ENCODE measurements at places on chromosomes 2 and 18. TPM values are rescaled to one million over a fixed set of nuclear protein-coding genes. Genes with fewer than 3 reads are reported as not detected.
A peak's percentile ranks its signal among the peaks of the same experiment; 100 is the strongest.

- no peak for DNase-seq
Measured at GRCh38 chr2:187264612-187265011, 183.4 kb downstream of the CALCRL start.

DNA sequence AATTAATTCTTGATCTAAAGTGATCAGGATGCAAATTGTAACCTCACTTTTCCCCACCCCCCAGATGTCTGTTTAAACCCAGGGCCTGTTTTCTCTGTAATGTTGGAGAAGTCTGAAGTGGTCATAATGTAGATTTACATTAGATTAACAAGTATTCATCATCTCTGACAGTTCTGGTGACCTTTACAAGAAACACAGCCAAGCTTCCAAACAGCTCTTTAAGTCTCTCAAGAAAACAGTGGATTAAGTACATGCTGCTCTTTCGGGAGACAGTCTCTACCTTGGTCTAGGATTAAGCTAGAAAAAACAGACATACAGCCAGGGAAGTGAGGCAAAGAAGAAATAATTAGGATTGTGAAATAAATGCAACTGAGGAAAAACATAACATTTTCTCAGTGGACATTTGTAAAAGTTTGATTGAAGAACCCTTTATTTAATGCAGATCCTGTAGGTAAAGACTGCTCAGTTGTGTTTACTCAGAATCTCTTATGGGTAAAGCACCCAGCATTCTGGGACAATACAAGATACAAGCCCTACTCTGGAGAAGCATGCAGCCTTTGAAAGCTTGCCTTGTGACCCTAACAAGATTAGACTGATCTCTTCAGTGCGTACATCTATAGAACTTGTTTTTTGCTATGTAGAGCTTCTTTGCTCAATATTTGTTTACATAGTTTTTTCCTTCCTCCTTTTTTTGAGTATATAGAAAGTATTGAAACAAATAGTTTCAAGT lies 203.9 kb downstream of the PHLPP1 start:
- no peak for DNase-seq

DNA sequence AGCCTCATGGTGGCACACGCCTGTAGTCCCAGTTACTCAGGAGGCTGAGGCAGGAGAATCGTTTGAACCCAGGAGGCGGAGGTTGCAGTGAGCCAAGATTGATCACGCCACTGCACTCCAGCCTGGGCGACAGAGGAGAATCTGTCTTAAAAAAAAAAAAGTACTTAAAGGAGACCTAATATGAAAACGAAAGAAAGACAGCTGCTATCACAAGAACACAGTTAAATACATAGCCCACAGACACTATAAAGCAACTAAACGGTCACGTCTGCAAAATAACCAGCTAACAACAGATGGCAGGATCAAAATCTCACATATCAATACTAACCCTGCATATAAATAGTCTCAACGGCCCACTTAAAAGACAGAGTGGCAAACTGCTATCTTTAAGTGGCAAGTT lies 43.9 kb upstream of the TACR1 start:
- DNase-seq, result no peak

DNA sequence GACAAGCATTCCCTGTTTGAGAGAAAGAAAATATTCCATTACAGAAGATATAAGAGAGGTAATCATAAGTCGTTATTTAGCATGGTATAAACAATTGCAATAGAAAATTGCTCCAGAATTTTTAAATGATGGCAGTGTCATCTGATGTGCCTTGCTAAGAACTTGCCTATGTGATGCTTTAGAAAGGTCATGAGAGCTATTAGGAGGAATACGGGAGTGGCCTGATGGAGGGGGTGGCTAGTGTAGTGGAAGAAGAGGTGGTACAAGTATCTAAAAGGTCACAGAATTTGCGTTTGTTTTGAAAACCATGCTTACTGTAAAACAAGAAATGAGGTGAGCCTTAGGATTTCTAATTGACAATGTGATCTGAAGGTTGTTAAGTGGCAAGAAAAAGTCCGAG lies 550.0 kb downstream of the TMX3 start:
- no peak for DNase-seq

Gene MYOM1
- polyA plus RNA-seq, result 1.8 TPM

Gene CAPN14
- polyA plus RNA-seq, result 0.06 TPM

Gene CNDP1
- 0.74 TPM for polyA plus RNA-seq

Gene MAL
- not detected for polyA plus RNA-seq

DNA sequence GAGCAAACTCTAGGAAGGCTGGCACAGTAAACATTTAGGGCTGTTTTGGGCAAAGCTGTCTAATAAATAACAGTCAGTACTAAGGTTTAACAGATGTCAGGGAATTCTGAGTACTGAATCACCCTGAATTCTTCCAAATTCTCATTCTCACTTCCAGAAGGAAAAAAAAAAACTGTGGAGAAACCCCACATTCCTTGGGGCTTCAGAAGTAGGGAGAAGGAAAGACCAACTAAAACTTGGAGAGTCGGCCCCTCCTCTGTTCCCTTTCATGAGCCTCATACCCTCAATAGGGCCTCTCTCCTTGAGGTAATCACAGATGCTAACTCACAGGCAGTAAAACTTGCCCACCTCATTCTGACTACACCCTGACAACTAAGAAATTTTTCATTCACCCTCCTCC lies 62.1 kb downstream of the CCDC148 start:
- DNase-seq, result peak; percentile 15

DNA sequence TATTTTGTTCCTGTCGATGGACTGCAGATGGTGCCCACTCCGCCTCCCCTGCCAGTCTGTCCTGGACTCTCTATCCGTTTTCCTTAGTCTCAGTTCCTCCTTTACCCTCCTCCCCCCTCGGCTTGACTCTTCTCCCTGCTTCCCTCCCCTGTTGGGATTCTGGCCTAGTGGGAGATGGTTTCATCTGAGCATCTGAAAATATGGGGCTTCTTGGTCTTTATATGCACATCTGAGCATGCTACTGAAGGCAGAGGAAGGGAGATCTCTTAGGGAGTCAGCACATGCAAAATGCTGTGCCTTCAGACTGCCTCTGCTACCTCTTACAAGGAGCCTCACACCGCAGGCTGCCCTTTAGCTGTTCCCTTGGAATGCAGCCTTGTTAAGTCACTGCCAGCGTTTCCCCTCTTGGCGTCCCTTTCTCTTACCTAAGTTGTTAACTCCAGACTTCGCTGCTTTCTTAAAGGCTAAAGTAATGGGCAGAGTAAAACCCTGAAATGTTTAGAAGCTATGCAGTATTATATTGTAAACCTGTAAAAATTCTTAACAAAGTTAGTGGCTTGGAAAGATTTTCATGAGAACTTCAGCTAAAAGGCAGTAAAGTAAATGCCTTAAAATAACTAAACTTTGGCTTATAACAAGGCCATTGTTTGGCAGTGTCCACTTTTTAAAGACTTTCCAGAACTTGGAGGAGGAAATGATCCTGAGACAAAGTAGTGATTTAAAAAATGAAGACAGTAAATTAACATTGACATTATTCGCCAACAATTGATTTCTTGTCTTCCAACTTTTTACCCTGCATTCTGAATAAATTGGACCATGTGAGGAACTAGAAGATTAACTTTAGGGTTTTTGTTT lies 49.8 kb downstream of the LDLRAD4 start:
- peak; percentile 77 for DNase-seq

Gene IL36RN
- 0.23 TPM for polyA plus RNA-seq

GRCh38 chr2:217711188-217711587 lies 291.6 kb downstream of the TNS1 start:
- no peak for DNase-seq

GRCh38 chr18:55166260-55166598 lies 207.0 kb upstream of the CCDC68 start:
- no peak for DNase-seq

DNA sequence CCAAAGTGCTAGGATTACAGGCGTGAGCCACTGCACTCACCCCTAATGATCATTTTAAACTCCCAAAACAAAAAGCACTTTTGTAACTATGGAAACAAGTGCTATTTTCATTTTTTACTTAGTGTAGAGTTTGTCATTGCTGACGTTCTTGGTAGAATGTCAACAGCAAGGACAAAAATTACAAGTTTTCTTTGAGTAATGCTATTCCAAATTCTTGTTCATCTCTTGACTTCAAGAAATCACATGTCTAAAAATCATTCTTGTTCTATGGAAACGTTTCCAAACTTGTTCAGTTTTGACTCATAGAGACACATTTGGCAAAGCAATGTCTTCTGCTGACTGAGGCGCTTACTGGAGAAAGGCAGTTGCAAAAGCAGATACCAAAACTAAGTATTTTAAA lies 82.6 kb downstream of the MBP start:
- no peak for DNase-seq

- DNase-seq, result no peak
Measured at GRCh38 chr2:174138161-174138560, 110.2 kb downstream of the OLA1 start.

- no peak for DNase-seq
Measured at GRCh38 chr2:194867328-194867727, 789.7 kb upstream of the SLC39A10 start.

Gene ASXL2
- polyA plus RNA-seq, result 5.8 TPM

Gene CNRIP1
- 3.1 TPM for polyA plus RNA-seq

GRCh38 chr2:140502951-140503630 lies 1627.7 kb downstream of the LRP1B start:
- DNase-seq, result no peak

GRCh38 chr2:231677632-231678104 lies 30.7 kb upstream of the PTMA start:
- peak; percentile 91 for DNase-seq
